ENCODE measurements at places on chromosomes 5 and 9. TPM values are rescaled to one million over a fixed set of nuclear protein-coding genes. Genes with fewer than 3 reads are reported as not detected.

Gene SOX30
- not detected for total RNA-seq

DNA sequence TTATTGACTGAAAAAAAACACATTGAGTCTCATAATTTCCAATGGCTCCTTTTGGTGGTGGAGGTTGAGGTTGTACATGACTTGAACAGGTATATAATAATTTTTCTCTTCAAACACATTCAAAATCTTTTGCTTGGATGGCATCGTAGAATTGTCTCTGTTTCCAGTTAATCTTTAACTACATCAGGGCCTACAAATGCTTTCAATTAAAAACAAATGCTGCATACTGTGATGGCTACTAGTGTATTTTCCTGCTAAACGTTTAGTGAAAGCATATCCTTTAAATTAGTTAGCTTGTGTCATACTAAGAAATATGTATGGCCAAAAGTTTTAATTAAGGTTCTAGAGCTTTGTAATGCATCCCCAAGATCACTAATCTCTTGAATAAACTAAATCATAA lies 313.8 kb downstream of the SLF1 start:
- no peak for DNase-seq

Gene KLF4
- total RNA-seq, result 632 TPM

GRCh38 chr9:80185112-80185738 lies 613.5 kb downstream of the TLE4 start:
- no peak for DNase-seq

Gene TTC16
- 0.25 TPM for total RNA-seq

Gene OLFM1
- total RNA-seq, result 7.5 TPM

All from lower leg skin (tissue), 4 donors.